ENCODE measurements at places on chromosomes 16 and 17.

DNA sequence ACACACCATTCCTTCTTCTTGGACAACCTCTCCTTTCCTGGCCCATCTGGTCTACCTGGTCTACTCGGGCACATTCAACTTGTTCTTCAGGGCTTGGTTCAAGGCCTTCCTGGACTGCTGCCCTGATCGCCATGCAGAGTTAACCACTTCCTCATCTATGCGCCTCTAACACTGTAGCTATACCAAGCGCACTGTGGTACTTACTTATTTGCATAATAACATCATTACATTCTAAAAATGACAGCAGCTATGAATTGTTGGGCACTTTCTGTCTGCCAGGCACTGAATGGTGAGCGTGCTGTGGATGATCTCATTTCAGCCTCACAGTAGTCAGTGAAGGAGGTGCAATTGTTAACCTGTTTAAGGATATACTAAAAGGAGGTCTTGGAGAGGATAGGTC is 66.9 kb upstream of the SDK2 start:
- no peak for DNase-seq

DNA sequence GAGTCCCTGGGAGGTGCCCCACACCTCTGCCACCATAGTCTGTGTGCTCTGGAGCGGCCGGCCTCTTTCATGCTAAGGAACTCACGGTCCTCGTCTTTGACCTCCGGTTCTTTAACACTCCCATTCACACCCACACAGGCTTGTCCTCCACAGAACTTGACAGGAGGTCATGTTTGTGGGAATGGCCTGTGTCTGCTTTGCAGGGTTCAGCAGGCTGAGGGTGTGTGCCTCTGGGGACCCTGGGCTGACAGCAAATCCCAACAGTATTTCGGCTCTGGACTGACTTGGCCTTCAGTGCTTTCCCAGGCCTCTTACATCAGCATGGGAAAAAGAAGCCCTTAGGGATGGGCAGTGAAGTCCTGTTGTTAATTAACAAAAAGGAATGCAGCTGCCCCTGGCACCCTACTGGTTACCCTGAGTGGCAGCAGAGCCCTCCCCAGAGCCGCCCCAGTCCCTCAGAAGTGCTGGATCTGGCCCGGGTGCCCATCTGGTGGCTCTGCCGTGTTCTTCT is 35.4 kb upstream of the ADORA2B start:
- no peak for DNase-seq

- no peak for DNase-seq
Measured at GRCh38 chr17:50310455-50311111, 35.3 kb upstream of the XYLT2 start.

DNA sequence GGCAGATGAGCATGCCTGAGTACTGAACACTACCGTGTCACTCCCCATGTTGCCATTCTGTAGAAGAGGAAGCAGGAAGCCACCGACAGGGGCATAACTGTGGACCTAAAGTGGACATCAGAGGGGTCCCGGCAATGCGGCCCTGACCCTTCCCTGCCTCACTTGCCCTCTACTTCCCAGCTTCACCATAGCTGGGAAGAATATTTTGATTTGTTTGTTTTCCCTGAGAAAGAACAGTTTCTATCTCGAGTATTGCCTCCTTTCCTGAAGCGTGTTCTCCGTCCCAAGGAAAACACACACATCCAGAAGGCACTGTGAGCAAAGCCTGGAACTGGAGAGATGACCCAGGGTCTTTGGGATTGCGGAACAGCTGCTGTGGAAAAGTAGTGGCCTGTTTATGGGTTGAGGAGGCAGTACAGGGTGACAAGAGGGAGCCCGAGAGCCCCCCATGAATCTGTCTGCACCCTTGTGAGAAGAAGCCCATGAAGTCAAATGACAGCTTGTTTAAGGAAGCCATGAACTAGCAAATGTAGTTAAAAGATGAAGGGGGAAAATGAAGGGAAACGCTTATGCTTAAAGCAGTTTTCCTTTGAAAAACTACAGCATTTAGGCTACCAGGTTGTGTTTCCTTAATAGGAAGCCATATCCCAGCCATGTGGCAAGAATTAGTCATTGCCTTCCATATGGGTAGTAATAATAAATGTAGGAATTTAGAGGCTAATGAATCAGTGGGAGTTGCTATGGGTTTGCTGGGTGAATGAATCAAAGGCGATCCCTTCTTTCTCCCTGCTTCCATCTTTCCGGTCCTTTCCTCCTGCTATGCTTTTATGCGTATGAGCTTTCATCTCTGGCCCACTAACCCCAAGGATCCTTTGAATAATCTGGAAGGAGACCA is 90.0 kb upstream of the TBX2 start:
- DNase-seq = peak; percentile 65

GRCh38 chr16:35414563-35414962 is 1955.2 kb downstream of the TP53TG3F start:
- DNase-seq = no peak

GRCh38 chr17:68792042-68792685 is 163.0 kb downstream of the ABCA8 start:
- no peak for DNase-seq

GRCh38 chr16:53636978-53637377 is 66.7 kb downstream of the RPGRIP1L start:
- no peak for DNase-seq

GRCh38 chr17:4806777-4807604 is at the start of gene PLD2:
PLD2 (plus strand) TSS chr17:4807152; CDS start chr17:4807773, 621 bp downstream.
- peak; percentile 69 for DNase-seq

DNA sequence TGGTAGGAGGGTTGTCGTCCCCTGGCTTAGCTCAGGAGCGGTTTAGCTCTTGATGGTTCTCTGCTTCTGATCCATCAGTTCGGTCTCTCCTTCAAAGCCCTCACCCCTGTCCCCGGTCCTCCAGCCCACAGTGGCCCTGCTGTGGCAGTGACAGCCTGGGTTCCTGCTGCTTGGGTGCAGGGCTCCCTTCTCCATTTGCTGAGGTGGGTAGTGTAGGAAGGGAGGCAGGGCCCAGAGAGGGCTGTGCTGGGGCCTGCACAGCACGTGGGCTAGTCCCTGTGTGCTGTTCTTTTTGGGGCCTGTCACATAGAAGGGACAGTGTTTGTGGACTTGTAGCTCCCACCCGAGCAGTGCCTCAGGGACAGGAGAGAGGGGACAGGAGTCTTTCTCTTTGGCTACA is 18.3 kb downstream of the TMEM94 start:
- no peak for DNase-seq

DNA sequence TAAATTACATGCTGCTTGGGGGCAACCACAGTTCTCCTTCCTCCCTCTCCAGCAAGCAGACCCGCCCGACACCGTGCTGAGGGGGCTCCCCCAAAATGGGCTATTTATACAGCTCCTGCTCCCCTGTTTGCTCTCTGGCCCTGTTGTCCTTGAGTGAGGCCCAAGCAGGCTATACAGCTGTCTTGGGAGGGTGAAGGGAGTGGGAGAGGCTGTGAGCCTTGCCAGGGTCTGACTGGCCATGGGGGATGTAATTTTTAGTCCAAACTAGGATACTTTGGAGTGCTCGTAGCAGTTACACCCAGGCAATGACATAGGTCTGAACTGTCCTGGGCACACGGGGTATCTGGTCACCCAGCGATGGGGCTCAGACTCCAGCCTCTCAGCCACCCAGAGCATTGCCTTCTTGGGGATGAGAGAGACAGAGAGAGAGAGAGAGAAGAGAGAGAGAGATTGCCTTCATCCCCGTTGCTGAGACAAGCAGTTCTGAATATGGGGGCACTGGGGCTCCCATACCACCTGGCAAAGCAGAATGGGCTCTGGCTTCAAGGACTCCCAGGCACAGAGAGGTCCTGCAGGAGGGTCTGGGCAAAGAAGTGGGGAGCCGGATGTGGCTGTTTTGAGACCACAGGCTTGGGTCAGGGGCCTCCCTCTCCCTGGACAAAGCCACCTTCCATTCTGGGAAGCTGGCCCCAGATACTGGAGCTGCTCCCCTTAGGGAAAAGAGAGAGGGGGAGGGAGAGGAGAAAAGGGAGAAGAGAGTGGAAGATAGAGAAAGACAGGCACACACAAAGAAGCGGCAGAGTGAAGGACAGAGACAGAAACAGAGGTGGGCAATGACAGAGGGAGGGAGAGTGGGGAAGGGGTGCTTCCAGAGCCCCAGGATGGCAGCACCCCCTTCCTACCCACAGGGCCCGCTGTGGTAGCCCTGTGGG is 10.7 kb upstream of the TMEM92 start:
- no peak for DNase-seq

DNA sequence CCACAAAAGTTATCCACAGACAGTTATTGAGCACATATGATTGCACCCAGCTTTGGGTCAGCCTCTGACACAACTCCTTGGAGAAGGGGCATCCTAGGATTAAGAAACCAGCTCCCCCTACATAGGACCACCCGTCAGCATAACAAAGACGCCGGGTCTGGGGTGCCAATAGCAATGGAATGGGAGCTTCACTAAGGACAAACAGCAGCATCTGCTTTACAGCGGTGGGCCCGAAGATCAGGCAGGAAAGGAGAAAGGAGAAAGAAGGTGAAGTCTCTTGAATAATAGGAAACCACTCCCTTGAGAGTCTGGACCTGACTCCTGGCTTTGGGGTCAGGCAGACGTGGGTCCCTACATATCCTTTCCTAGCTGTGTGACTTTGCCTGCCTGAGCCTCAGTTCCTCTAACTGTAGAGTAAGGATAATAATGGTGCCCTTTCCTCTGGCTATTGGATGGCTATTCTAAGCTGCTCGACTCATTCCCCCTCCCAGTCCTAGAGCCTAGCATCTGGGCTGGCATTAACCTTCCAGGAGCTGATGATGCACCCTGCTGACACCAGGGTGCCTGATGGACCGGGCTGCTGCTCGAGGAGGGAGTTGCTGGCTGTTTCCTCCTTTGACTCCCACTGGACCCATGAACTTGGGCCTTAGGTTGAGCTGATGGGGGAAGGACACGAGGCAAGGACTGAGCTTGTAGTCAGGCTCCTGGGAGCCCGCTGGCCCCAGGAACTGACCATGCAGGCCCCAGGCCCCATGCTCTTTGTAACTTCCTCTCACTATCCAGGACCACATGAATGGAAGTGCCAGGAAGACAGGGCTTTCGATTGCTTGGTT is 94.2 kb downstream of the C16orf78 start:
- DNase-seq = no peak

DNA sequence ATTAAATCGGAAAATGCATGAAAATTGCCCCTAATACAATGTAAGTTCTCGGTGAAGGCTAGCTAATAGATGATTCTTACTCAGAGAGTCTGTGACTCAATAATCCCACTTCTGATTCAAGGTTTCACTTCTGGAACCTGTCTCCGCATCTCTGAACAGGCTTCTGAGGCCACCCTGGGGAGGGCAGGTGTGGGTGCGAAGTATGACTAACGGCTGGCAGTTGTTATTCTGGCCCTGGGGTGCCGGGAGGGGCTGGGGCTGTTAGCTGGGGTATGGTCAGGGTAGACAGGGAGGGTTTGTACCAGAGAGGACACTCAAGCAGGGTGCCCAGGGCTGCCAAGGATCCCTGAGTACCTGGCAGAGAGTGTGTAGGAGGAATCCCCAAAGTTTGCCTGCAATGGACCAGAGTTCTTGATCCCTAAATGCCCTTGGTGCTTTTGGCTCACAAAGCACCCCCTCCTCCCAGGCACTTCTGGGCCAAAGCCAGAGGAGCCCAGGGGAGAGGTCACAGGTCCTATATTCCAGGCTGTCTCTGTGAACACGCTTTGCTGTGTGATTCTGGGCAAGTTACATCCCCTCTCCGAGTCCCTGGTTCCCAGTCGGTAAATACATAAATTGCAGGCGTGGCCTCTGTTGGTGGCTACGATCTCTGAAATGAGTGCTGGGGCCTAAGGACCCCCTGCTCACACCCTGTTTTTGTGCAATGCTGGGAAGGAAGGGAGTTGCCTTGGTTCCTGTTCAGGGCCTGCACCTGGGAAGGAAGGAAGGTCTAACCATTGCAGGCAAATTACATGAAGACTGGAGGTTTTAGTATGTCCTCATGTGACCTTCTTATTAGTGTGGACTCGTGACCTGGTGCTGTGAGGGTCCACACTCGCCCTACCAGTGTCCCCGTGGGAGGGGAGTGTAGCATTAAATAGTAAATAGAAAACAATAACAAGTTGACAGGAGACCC is 49.9 kb upstream of the CPNE2 start:
- peak; percentile 90 for DNase-seq
